Activated CD4-positive, alpha-beta T cell treated with anti-CD3 and anti-CD28 coated beads, Interleukin-2, Interleukin-4, amounts not matched to agents 100 ng/mL and 50 ng/mL, durations not matched to agents 16 hours and 8 hours (primary cell): ENCODE measurements at places on chromosomes 2 and 18.

- no peak for DNase-seq
Observed at GRCh38 chr2:207275779-207276178, 110.0 kb upstream of the KLF7 start.

DNA sequence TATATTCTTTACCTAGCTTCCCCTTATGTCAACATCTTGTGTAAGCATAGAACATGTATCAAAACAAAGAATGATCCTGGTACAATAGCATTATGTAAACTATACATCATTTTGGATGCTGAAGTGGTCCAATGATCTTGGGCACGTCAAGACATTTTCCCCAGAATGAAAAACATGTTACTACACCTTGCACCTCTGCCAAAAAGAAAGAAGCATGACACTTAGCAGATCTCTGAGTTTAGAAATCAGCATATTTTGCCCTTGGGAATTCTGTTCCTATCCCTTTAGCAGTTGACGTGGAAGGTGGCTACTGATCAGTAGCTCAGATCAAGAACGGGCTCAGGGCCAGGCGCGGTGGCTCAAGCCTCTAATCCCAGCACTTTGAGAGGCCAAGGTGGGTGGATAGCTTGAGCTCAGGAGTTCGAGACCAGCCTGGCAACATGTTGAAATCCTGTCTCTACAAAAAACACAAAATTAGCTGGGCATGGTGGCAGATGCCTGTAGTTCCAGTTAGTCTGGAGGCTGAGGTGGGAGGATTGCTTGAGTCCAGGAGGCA lies 1.7 kb upstream of the LCLAT1 start:
- DNase-seq, result no peak

GRCh38 chr18:10482985-10483949 lies 28.8 kb downstream of the APCDD1 start:
- DNase-seq, result no peak

DNA sequence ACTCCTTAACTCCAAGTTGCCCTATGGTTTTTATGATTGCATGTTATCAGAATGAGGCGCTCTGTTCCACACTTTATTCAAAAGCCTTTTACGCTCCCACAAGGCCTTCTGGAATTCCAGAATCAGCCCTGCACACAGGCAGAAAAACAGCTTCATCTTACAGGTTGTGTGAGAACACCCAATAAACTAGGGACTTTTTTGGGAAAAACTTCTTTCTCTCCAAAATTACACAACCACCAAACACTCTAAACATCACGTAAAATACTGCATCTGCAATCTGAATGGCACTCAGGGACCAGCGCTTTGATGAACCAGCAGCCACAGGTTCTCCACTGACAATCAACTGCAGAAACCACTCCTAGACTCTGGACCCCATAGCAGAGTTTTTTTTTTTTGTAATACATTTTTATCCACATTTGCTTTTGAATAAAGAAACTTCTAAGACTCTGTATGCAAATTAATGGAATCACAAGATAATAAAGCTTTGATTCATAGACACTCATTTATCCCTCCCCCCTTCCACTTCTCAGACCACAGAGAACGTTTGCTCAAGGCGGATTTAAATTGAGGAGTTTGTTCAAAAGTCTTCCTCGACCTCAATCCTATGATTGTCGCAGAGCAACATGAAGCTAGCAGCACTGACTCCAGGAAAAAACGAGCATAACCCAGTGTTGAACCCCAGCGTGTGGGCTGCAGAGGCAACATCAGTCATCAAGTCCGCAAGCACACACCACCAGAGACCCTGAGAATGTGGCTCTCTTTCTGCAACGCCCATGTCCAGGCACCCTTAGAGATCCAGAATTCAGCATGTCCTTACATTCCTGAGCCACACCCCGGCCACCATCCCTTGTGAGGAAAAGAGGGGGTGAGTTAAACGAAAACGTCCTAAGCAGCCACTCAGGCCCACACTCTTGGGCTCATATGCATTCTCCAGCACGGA lies 116.5 kb downstream of the MBP start:
- no peak for DNase-seq

DNA sequence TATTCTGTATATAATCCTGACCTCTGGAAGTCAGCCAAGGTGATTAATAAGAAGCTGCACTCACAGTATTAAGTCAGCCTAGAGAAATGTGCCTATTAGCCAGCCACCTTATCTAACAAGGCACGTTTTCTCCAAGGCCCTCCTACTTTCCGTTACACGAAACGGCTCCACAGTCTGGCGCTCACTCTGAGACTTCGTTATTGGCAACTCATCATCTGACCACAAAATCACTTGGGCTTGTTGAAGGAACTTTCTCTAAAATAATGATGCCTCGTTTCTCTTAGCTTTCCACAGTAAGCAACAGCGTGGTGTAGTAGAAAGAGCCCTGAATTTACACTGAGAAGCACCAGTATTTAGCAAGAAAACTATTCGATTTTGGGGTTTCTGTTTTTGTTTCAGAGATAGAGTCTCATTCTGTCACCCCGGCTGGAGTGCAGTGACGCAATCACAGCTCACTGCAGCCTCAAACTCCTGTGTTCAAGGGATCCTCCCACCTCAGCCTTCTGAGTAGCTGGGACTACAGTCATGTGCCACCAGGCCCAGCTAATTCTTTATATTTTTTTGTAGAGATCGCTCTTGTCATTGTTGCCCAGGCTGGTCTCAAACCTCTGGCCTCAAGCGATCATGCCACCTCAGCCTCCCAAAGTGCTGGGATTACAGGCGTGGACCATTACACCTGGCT lies 53.6 kb upstream of the SLC14A1 start:
- peak; percentile 64 for DNase-seq

DNA sequence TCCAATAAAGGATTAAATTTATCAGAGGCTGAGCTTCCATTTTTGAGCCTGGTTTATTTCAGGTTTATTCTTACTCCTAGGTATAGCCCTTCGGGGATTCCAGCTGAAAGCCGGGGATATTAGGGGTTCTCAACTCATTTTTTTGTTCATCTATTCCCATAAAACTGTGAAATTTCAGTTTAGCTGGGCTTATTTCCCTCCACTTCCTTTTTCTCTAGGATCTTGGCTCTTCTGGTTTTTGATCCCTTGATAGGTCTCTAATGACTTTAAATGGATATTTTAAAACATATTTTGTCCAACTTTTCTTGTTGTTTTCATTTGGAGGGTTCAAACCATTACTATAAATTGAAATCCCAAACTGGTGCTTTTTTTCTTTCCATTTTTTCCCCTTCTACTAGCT lies 23.6 kb upstream of the ZNF512 start:
- no peak for DNase-seq

- DNase-seq, result peak; percentile 80
Observed at GRCh38 chr2:29196792-29197788, 81.9 kb downstream of the CLIP4 start.

GRCh38 chr2:170095380-170095779 lies 82.6 kb upstream of the MYO3B start:
- no peak for DNase-seq

GRCh38 chr2:30374380-30374779 lies 72.7 kb upstream of the LCLAT1 start:
- no peak for DNase-seq

- DNase-seq, result no peak
Observed at GRCh38 chr2:123816928-123817327, 208.2 kb upstream of the CNTNAP5 start.

GRCh38 chr2:98769784-98770183 lies 38.9 kb upstream of the MGAT4A start:
- no peak for DNase-seq

- DNase-seq, result no peak
Observed at GRCh38 chr2:221241072-221241471, 331.0 kb downstream of the EPHA4 start.

- no peak for DNase-seq
Observed at GRCh38 chr2:23469142-23469540, 84.2 kb downstream of the KLHL29 start.

DNA sequence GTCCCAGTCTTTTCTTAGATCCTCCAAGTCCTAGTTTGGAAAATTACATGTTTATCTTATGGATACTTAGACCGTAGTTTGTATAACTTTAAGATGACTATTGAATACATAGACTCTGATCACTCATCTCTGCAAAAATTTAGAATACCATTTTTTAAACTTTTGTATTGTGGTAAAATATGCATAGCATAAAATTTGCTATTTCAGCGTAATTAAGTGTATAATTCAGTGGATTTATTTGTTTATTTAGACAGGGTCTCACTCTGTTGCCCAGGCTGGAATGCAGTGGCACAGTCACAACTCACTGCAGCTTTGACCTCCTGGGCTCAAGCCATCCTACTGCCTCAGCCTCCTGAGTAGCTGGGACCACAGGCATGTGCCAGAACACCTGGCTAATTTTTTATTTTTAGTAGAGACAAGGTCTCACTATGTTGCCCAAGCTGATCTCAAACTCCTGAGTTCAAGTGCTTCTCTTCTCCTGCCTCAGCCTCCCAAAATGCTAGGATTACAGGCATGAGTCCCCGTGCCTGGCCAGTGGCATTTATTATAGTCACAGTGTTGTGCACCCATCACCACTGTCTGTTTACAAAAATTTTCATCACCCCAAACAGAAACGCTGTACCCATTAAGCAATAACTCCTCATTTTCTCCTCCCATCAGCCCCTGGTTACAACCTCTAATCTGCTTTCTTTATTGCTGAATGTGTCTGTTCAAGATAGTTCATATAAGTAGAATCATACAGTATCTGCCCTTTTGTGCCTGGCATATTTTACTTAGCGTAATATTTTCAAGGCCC lies 90.0 kb downstream of the MAP3K20 start:
- DNase-seq, result no peak

DNA sequence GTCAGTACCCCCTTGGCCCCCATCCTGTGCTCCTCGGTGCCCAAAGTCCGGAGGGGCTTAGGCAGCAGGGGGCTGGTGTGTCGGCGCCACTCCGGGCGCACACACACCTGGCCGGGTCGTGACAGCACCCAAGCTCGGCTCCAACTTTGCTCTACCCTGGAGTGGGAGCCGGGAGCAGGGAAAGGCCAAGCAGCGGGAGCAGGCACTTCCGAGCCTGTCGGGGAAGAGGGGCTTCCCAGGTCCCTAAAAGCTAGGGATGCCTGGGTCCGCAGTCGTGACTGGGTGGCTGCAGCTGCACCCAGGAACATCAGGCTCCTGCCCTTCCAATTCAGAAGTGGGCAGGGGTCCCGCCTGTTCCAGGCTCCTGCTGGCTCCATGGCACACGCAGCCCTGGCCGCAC lies 48.4 kb downstream of the PAPOLG start:
- no peak for DNase-seq

DNA sequence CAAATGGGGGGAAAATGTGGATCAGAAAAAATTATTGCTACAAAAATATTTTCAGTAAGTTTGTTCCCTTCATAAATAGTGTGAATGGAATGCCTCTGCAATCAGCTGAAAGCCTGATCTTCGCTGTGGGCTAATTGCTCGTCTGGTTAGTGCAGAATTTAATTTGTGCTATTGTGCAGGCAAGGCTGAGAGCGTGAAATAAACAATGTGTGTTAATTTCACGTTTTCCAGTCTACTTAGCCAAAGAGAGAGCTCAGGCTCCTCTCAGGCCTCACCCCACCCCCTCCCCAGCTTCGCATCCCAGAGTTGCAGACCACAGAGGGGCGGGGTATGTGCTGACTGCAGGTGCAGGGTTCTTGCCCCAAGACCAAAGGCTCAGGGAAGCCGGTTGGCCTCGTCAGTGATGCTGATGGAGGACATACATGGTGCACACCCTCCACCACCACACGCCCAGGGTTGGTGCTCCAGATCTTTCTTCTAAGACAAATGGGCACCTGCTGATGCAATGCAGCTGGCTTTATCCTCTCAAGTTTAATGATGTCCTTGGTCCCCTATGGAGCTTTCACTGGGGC lies 302.6 kb upstream of the SLC14A2 start:
- DNase-seq, result no peak

DNA sequence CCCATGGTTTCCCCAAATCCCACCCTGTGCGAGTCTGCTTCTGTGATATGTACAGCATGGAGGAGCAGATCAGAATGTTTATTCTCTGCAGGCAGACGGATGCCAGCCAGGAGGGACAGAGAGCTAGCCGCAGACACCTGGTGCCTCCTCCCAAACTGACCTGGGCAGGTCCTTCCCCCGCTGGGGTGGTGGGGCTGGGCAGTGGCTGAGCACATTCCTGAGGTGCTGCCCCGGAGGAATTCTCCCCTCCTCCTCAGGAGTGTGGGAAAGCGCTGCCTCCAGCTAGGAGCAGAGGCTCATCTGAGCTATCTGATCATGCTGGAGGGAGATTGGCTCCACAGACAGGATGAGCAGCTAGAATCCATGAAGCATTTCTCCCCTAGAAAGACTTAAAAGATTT lies 21.7 kb downstream of the C2orf92 start:
- no peak for DNase-seq

- DNase-seq, result no peak
Observed at GRCh38 chr2:40824278-40824677, 372.4 kb upstream of the SLC8A1 start.

DNA sequence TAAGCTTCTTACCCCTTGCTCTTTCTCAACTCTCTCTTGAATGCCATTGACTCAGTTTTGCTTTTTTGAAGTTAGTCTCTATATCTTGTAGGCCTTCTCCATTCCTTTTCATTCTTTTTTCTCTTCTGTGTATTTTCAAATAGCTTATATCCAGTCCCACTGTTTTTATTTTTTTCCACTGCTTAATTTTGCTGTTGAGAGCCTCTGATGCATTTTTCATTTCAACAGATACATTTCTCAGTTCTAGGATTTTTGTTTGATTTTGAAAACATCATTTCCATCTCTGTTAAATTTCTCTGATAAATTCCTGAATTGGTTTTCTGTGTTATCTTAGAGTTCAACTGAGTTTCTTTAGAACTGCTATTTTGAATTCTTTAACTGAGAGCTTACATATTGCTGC lies 45.9 kb downstream of the MIB1 start:
- no peak for DNase-seq

GRCh38 chr18:70280007-70280925 lies 8.6 kb upstream of the SOCS6 start:
- no peak for DNase-seq

GRCh38 chr2:138531913-138532312 lies 30.3 kb downstream of the SPOPL start:
- no peak for DNase-seq

- no peak for DNase-seq
Observed at GRCh38 chr18:32353257-32353656, 117.4 kb downstream of the GAREM1 start.

GRCh38 chr2:151523850-151524249 lies 114.1 kb downstream of the RIF1 start:
- DNase-seq, result no peak
